ENCODE measurements at places on chromosomes 16 and 17.

GRCh38 chr16:79776243-79776847, 175.8 kb upstream of the MAF start:
- no peak for DNase-seq

DNA sequence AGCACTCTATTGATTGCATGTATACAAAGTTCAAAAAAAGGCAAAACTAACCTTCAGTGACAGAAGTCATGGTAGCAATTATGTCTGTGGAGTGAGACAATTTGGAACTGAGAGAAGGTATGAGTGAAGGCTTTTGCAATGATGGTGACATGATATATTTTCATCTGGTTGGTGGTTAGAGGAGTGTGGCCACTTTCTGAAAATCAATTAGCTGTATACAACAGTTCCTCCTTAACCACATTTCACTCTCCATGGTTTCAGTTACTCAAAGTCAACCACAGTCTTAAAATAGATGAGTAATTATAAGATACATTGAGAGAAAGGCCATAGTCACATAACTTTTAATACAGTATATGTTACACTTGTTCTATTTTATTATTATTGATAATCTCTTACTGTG, 26.2 kb downstream of the ADAMTS18 start:
- DNase-seq = no peak

DNA sequence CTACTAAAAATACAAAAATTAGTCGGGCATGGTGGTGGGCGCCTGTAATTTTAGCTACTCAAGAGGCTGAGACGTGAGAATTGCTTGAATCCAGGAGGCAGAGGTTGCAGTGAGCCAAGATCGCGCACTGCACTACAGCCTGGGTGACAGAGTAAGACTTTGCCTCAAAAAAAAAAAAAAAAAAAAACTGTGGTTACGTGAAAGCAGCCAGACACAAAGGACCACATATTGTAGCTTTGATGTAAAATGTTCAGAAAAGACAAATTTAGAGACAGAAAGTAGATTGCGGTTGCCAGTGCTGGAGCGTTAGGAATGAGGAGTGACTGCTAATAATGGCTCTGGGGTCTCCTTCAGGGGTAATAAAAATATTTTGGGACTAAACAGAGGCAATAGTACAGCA, 4.0 kb upstream of the MEAK7 start:
- no peak for DNase-seq

GRCh38 chr17:48127371-48128051, 19.9 kb downstream of the SNX11 start:
- DNase-seq = no peak

GRCh38 chr16:6777624-6778023, 555.0 kb upstream of the RBFOX1 start:
- no peak for DNase-seq

- DNase-seq = no peak
Measured at GRCh38 chr17:51487947-51488346, 227.6 kb downstream of the UTP18 start.
